ENCODE measurements at places on chromosomes 1 and 21. TPM values are rescaled to one million over a fixed set of nuclear protein-coding genes. Genes with fewer than 3 reads are reported as not detected.
A peak's percentile ranks its signal among the peaks of the same experiment; 100 is the strongest.

DNA sequence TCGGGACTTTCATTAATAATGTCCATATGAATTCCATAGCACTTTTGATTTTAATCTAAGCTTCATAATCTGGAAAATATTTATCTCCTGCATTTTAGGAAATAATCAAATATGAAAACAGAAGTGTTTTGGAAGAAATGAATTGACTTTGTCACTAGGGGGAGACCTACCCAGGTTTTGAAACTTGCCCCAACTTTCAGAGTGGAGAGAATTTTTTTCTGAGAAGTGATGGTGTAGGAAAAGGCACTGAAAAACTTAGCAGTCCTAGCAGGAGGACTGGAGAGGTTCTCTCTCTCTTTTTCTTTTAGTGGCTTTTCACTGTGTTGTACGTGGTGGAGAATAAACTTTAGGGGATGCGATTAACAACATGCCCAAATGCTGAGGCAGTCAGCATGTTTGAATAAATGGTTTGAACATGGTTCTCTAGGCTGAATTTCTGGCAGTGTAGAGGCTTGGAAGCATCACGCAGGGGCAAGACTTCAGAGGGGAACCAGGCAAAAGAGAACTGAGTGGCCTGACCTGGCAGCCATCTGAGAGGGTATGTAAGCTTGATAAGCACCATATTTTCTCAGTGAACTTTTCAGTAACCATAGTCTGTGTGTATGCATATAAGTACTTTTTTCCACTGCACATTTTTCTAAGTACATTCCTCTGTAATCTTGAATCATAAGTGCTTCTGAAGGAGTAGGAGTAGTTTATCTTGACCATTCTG lies 68.3 kb upstream of the NEK7 start:
- DNase-seq: peak; percentile 9

- no peak for DNase-seq
These were observed 59.2 kb downstream of the PBX1 start for GRCh38 chr1:164618202-164618564.

Gene PYGO2
- total RNA-seq: 10.3 TPM

Gene FMO3
- total RNA-seq: not detected

DNA sequence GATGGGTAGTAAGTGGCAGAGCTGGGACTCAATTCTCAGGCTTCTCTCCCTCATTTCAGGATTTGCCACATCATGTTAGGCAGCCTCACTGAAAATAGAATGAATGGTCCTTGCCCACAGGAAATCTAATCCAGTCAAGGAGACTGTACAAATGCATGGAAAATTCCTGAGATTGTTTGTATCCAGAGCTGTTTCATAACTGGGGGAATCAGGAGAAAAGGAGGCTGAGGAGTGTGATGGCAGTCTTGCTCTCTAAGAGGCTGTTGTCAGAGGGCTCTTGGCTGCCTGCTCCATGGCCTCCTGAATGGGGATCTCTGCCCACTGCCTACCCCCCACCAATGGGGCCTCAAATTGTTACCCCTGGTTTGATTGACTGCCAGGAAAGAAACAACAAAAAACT lies 141.9 kb upstream of the TNR start:
- DNase-seq: no peak

GRCh38 chr1:72442262-72442661 lies 159.9 kb upstream of the NEGR1 start:
- no peak for DNase-seq

GRCh38 chr1:205531191-205532025 lies 26.9 kb downstream of the CDK18 start:
- DNase-seq: no peak

- DNase-seq: no peak
These were observed 51.9 kb downstream of the IER5 start for GRCh38 chr1:181140398-181140797.

DNA sequence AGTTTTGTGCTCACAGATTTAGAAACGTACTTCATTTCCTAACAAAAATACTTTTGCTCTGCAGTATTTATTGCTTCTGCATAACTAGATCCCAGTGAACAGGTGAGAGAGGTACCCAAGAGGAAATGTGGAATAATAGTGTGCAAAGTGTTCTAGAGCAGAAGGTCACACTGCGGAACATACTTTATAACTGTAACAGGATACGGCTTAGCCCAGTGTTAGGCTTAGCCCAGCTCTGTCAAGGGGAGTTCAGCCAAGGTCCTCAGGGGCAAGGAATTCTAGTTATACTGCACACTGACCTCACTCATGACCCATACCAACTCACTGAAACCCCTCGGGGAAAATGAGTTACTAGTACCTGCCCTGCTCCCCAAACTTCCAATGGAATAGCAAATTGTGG lies 55.3 kb downstream of the PTPN14 start:
- DNase-seq: peak; percentile 37

Gene UMODL1
- not detected for total RNA-seq

- no peak for DNase-seq
These were observed 30.5 kb downstream of the ZCCHC17 start for GRCh38 chr1:31327381-31327780.

Gene LMX1A
- not detected for total RNA-seq

Gene OXCT2
- total RNA-seq: not detected

GRCh38 chr1:28087614-28088167 lies 719 bp downstream of the EYA3 start:
- DNase-seq: no peak

- no peak for DNase-seq
These were observed 44.9 kb downstream of the SGIP1 start for GRCh38 chr1:66578841-66579240.

Gene NADK
- total RNA-seq: 61.4 TPM

DNA sequence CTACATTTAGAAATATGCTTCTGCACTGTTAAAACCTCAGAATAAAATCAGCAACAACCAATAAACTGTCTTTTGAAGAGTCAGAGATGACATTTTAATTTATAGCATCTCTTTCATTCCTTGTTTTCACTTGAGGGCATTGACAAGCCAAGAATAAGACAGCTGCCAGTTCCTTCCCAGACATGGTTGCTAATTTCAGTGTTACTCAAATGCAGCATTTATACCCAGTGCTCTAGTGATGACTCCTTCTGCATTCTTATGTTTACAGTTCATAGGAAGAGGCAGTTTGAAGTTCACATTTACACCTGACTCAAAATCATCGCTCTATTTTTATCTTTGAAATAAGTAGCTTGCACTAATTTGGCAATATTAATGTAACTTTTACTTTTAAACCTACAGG lies 44.9 kb downstream of the PLA2G4A start:
- no peak for DNase-seq

GRCh38 chr1:109242387-109242786 lies 7.0 kb upstream of the CELSR2 start:
- peak; percentile 77 for DNase-seq

- peak; percentile 61 for DNase-seq
These were observed 142.3 kb downstream of the PLXNA2 start for GRCh38 chr1:208101661-208102431.

Gene SPRR1B
- total RNA-seq: not detected

Gene C1orf94
- total RNA-seq: not detected

Gene NPL
- total RNA-seq: 2.3 TPM

GRCh38 chr1:219281831-219282230 lies 108.2 kb downstream of the LYPLAL1 start:
- DNase-seq: no peak

- peak; percentile 55 for DNase-seq
These were observed 7.7 kb upstream of the CDC42 start for GRCh38 chr1:22044690-22045420.

- no peak for DNase-seq
These were observed 81.8 kb downstream of the LRRC7 start for GRCh38 chr1:69649383-69649990.

DNA sequence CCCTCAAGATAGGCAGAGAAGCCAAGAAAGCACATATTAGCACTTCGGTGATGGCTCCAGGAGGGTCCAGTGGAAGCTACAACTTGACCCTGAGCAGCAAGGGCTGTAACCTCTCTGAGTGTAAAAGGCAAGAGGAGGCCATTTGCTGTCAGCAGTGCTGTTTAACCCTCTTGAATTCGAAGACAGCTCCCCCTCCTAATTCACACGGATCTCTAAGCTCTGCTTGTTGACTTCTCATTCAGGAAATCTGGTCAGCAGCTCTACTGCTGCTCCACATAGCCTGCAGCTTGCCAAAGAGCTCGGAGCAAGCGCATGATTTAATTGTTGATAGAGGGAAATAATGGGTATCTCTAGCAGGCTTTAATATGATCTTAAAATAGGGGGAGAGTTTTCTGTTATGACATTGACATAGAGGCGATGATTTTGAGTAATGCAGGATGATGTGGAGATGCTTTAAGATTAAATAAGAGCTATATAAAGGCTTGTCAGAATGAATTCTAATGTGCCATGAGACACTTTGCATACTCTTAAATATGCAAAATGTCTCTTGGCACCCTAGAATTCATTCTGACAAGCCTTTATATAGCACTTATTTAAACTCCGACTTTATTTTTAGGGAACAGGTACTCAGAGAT lies 79.4 kb upstream of the USH2A start:
- no peak for DNase-seq

DNA sequence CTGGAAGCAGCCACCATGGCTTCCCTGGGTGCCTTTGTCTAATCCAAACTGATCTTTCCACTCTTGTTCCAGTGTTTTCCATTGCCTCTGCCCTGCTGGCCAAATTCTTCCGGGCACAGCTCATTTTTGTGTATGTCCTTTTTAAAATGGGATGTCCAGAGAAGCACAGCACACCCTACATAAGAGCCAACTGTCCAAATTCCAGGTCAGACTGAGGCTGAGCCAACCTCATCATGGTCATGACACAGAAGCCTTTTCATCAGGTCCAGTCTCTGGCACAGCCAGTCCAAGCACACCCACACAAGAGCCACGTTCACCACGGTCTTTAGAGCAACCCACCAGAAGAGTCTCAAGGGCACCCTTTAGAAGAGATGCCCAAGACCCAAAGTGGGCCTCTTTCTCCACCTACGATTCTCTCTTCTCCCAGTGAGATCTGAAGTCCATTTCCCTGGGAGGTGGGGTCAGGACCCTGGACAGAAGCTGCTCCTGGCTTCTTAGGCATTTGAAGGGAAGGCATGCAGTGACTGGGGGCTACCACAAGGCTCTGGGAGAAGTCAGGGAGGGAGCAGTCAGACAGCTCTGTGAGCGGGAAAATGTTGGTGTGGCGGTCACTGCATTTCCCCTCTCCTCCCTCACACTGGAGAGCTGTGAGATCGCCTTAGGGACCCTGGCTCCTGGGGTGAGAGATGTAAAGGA lies 53.2 kb downstream of the SYT2 start:
- peak; percentile 21 for DNase-seq

DNA sequence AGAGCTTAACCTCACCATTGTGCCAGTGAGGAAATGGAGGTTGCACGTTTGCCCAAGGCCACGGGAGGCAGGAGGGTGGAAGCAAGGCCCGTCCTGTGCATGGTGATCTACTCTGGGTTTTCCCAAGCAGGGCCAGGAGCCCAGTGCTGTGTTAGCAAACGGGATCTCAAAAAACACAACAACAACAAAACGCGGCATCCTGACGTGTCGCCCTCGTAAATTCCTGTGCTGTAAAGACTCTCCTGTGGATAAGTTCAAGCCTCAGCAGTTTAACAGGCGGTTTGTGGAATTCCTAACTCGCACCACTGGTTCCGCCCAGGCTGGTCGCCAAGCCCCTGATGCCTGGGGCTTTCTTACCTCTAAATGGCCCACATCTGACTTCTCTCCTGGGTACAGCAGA lies 39.1 kb downstream of the TFF3 start:
- no peak for DNase-seq

Gene ASPM
- 36.6 TPM for total RNA-seq

DNA sequence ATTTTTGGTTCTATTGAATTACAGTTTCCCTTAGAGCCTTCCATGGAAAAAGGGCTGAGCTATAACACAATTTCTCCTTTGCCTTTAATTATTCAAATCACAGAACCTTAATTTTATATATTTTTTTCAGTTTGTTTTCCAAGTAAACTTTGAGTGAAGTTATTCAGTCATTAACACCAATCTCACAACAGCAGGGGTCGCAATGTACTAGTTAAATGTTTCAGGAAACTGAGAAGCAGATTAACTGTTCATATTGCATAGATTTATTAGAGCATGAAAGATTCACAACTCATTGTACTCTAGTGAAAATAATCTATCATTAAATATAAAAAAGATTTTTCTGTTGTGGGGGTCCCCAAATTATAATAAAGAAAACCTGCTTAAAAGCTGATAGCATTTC lies 64.1 kb downstream of the KIFAP3 start:
- DNase-seq: no peak

Gene OLIG2
- not detected for total RNA-seq

DNA sequence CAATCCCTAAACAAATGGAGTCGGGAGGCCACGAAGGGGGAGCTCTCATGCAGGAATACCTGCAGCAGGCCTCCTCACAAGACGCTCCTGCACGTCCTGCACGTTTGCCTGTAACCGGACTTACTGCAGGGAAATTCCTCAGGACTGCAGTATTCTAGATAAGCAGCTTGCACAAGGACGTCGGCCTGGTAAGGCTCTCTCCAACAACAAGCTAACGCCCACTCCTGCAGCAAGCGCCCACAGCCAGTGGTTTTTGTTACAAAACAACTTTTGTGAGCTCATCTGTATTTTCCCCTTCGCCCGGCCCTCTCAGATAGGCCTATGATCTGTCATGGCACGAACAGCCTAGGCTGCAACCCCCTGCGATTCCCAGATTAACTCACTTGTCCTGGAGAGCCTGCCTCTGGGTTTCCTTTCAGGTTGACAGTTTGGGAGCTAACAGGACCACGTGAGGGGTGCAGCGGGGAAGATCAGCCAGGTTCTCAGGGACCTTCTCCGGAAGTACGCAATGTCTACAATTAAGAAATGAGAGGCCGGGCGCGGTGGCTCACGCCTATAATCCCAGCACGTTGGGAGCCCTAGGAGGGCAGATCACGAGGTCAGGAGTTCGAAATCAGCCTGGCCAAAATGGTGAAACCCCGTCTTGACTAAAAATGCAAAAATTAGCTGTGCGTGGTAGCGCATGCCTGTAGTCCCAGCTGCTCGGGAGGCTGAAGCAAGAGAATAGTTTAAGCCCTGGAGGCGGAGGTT lies 921 bp upstream of the MIB2 start:
- no peak for DNase-seq

GRCh38 chr1:193210996-193211395 lies 24.6 kb upstream of the B3GALT2 start:
- no peak for DNase-seq

DNA sequence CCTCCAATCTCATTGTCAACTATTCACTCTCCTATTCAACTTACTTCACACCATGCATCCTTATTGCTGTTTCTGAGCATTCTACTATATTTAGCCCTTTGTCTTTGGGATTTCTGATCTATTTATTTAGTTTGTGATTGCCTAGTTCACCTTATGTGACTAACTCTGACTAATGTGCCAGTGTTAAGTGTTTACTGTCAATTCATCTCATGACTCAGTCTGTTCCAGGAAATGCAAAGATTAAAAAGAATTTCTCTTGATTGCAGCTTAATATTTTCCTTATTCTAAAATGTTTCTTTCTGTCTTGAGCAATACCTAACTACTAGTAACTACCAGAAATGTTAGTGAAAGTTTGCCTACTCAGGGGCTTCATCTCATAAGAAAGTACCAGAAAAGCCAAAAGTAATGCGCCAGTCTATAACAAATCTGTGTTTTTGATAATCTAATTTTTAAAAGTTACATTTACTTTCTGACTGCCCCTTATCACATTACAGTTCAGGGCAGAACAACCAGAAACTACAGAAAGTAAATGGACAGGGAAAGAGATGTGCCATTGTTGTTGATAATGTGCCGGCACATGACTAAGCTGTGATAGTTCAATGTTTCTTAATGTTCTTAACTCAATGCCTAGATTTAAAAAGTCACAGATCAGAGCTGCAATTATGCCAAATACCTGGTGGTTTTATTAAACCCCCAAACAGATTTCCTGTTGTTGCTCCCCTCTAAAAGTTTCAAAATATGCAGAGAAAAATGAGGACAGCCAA lies 556.5 kb downstream of the PTBP2 start:
- no peak for DNase-seq

Measured in MG63 (cell line).